HFFc6 (cell line): ENCODE measurements at places on chromosomes 6 and 20.

DNA sequence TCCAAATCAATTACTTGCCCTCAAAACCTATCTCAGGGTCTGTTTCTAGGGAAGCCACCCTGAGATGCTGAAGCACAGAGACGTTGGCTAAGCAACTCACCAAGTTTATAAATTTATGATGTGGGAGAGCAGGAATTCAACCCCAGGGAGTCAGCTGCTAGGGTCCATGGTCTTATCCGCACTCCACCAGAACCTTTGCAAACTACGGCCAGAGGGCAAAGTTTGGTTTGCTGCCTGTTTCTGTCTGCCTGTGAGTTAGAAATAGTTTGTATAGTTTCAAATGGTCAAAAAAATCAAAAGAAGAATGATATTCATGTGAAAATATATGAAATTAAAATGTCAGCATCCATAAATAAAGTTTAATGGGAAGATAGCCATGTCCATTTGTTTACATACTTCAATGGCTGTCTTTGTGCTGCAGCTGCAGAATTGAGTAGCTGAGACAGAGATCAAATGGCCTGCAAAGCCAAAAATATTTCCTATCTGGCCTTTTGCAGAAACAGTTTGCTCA, 83.7 kb upstream of the ZFP64 start:
- DNase-seq, result no peak

DNA sequence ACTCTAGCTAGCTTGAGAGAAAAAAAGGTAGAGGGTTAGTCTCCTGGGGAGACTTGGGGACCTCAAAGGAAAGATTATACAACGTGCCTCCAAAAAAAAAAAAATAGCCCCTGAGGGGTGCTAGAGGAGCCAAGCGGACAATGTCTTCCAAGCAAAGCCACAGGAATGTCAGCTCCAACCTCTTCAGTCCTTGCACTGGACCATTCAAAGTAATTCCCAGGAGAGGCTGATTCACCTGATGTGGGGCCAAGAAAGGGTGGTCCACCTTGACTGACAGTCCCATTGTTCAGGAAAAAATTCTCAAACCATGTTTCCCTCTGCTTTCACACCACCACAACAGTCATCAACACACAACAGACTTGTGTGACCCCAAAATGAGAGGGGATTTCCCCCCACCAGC, 30.7 kb downstream of the ASIP start:
- DNase-seq, result peak; percentile 65

DNA sequence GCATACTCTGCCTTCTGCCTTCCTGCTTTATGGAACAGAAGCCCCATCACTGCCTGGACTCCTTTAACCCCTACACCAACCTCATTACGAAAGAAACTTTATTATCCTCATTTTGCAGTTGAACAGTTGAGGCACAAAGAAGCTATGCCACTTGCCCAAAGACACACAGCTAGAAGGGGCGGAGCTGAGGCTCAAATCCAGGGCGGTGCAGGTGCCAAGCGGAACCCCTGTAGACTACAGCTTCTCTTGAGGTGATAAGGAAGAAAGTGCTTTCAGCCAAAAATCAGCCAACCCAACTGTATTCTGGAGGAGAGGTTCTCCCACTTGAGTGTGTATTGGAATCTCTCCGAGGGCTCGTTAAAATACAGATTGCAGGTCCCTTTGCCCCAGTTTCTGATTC, 90.5 kb downstream of the PRND start:
- DNase-seq, result no peak

GRCh38 chr6:17780061-17780460, 73.3 kb upstream of the NUP153 start:
- no peak for DNase-seq

- no peak for DNase-seq
Measured at GRCh38 chr6:104639668-104640067, 220.1 kb downstream of the HACE1 start.

GRCh38 chr6:142440600-142441293, 138.9 kb downstream of the ADGRG6 start:
- DNase-seq, result no peak

DNA sequence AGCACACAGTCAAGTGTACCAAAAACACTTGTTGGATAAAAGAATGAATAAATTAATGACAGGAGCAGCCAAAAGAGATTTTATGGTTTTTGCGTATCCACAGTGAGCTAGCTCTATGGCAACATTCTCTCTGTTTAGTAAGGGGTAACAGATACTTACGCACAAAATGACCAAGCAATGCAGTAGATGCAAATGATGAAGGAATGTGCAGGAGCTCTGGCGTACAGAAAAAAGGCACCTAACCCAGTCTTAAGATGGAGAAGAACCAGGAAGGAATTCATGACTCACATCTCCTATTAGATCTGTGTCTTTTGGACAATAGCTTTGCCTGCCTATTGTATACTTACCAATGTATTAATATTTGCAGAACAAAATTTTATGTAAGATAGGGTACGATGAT, 191.9 kb upstream of the PREP start:
- peak; percentile 73 for DNase-seq

- DNase-seq, result no peak
Measured at GRCh38 chr6:110322151-110322873, 35.8 kb downstream of the METTL24 start.

DNA sequence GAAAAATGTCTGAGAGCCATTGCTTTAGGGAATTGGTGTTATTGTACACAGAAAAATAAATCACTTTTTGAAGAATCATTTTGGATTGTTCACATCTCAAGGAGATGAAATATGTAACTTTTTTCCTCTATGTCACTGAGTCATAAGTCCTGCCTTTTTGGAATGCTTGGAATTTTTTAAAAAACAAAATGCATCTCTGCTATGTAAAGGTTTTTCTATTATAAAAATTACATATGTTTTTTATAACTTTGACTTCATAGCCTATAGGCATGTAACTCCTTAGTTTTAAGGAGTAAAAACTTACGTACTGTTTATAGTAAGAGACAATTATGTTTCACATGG, 8.7 kb downstream of the RNF144B start:
- DNase-seq, result no peak

- no peak for DNase-seq
Measured at GRCh38 chr6:148472171-148473105, 129.8 kb downstream of the SASH1 start.

- peak; percentile 76 for DNase-seq
Measured at GRCh38 chr20:13868331-13868730, 83.5 kb downstream of the NDUFAF5 start.

DNA sequence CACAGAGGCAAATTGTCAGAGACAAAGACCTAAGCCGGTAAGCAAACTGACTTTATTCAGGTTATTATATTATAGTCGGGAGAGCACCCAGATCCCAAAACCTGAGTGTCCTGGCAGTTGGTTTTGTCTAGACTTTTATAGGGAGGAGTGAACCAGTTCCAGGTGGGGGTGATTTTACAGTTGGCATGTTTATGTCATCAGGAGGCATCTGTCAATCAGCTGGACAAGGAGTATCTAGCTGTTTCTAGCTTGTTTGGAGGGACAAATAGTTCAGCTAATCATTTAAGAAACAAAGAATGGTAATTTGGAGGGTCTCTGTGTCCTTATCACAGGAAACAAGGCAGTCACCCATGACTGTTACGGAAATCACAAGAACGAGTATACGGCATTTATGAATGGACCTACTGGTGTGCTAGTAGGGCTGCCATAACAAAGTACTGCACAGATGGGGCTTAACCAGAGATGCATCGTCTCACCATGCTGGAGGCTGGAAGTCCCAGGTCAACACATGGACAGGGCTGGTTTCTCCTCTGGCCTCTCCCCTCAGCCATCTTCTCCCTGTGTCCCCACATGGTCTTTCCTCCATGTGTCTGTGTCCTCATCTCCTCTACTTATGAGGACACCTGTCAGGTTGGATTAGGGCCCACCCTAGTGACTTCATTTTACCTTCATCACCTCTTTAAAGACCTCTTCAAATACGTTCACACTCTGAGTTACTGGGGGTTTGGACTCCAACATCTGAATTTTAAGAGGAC, 122.7 kb downstream of the LY86 start:
- DNase-seq, result no peak

- DNase-seq, result peak; percentile 73
Measured at GRCh38 chr20:5191829-5192569, 65.2 kb downstream of the CDS2 start.

DNA sequence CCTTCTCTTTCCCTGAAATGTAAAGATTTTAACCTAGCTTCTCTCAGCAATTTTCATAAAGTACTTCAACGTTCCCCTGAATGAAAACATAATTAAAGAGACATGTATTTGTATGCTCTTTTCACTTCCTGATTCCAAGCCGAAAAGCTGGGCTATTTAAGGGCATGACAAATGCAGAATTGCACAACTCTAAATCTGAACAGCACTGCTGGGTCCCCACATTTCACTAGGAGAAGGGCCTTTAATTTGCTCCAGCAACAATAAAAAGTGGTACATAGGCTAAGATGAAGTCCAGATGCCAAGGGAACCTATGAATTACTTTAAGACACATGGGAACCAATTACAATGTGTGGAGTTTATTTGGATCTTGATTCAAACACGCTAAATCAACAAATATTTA, 42.0 kb downstream of the IRAK1BP1 start:
- peak; percentile 48 for DNase-seq

- no peak for DNase-seq
Measured at GRCh38 chr6:75368864-75369402, 84.3 kb upstream of the TMEM30A start.

DNA sequence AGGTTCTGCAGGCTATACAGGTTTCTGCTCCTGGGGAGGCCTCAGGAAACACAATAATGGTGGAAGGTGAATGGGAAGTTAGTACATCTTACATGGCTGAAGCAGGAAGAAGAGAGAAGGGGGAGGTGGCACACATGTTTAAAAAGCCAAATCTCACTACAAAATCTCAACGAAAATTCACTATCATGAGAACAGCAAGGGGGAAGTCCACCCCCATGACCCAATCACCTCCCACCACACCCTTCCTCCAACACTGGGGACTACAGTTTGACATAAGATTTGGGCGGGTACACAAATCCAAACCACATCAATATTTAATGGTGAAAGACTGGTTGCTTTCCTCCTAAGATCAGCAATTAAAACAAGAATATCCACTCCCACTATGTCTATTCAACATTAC, 13.8 kb upstream of the POLR1H start:
- no peak for DNase-seq

DNA sequence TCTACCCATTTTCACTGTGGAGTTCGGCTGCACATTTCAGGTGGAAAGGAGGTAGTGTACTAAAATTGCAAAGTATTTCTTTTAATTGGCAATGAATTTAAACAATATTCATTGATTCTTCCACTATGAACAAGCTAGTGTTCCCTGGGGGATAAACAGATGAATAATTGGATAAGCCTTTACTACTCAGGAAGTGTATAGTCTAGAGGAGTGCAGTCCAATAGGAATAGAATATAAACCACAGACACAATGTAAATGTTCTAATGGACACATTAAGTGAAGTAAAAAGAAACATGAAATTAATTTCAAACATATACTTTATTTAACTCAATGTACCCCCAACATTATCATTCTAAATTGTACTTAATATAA, 28.7 kb downstream of the SGK1 start:
- no peak for DNase-seq

DNA sequence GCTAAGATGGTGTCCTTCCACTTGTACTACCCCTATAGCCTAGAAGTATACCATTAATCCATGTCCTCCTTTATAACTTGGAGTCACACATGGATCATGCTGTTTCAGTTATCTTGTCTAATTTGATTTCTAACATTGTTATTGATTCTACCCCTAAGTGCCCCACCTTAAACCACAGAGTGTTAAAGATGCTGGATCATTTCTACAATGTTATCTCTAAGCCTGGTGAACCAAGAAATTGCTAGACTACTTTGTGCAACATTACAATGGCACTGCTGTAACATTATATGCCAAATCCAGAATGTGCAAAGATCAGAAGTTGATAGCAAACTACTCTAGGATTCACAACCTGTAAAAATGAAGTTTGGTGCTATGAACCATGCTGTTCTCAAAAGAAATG, 1.7 kb downstream of the CGA start:
- no peak for DNase-seq

- DNase-seq, result no peak
Measured at GRCh38 chr20:43300901-43301300, 111.2 kb upstream of the PTPRT start.

DNA sequence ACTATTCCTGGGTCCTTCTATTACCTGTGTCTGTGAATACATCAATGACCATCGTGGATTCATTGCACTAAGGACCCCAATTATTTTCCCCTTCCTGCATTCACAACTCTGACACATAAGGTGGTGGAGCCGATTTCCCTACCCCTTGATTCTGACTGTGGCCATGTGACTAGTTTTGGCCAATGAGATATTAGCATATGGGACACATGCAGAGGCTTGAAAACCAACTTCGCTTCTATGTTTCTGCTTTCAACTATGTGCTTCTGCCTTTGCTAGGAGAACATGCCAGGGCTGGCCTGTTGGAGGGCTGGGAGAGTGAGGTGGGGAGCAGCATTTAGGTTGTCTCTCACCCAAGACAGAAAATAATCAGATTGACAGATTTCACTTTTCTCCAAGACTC, 483.1 kb upstream of the JAG1 start:
- DNase-seq, result no peak
